ENCODE measurements at places on chromosomes 16 and 17. TPM values are rescaled to one million over a fixed set of nuclear protein-coding genes. Genes with fewer than 3 reads are reported as not detected.

GRCh38 chr17:79152110-79152509 is 77.5 kb downstream of the ENGASE start:
- DNase-seq = no peak

DNA sequence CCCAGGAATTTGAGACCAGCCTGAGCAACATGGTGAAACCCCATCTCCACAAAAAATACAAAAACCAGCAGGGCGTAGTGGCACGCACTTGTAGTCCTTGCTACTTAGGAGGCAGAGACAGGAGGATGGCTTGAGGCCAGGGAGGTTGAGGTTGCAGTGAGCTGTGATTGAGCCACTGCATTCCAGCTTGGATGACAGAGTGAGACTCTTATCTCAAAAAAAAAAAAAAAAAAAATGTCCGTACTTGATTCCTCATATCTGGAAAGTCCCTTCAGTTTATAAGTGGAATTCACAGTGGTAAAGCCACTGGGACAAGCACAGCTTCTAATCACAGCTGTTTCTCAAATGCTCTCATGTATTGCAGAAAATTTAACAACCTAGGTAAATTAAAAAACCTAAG is 78.6 kb upstream of the CREBBP start:
- DNase-seq = no peak

Gene RBFOX1
- polyA plus RNA-seq = 0.80 TPM

- no peak for DNase-seq
Measured at GRCh38 chr17:31499771-31500554, 108.5 kb downstream of the RAB11FIP4 start.

DNA sequence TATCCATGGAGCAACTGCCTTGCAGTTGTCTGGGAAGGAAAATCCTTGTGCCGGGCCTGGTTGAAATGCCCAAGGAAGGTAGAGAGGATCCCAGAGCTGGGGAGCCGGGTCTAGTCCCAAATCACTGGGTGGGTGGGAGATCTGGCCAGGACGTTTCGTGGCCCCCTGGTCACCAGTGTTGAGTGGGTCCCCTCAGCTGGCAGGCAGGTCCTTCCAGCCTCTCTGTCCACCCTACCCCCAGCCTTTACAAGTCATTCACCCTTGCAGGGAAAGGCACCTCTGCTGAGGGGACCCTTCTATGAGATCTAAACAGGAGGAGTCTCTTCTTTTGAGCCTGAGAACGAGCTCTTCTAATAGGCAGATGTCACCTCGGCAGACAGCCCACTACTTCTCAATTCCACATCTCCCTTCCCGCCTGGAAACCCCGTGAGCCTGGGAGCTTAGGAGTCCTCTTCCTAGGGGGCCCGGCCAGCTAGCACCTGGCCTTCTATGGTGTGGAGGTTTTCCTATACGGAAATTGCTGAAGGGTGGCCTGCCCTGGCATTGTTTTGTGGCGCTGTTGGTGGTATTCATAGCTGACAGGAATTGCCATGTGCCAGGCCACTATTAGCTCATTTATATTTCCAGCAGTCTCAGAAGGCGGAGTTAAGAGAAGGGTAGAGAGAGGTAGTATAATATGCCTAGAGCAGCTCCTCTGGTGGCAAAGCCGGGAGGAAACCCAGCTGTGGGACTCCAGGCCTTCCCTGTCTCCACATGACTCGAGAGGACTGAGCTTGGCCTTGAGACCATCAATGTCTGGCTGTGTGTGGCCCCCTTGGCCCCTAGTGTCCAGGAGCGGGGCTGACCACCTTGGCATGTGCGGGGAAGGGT is 13.3 kb downstream of the MPRIP start:
- no peak for DNase-seq

DNA sequence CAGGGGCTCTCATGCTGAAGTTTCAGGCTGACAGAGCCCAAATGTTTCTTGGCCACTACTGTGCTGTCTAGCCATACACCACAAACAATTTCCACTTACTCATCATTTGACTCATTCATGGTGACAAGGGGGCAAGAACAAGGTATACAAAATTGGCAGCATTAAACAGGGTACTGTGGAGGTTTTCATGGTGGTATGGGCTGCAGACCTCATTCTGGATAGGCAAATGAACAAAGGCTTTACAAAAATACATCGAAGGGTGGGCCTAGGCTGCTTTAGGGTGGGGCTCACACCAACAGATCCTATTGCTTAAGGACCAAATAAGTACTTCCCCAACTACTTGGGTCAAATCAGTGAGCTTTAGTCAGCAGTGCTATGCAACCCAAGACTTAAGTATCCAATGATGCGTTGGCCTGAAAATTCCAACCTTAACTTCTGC is 53.0 kb downstream of the N4BP1 start:
- DNase-seq = no peak

Gene TMEM132E
- polyA plus RNA-seq = 0.08 TPM

DNA sequence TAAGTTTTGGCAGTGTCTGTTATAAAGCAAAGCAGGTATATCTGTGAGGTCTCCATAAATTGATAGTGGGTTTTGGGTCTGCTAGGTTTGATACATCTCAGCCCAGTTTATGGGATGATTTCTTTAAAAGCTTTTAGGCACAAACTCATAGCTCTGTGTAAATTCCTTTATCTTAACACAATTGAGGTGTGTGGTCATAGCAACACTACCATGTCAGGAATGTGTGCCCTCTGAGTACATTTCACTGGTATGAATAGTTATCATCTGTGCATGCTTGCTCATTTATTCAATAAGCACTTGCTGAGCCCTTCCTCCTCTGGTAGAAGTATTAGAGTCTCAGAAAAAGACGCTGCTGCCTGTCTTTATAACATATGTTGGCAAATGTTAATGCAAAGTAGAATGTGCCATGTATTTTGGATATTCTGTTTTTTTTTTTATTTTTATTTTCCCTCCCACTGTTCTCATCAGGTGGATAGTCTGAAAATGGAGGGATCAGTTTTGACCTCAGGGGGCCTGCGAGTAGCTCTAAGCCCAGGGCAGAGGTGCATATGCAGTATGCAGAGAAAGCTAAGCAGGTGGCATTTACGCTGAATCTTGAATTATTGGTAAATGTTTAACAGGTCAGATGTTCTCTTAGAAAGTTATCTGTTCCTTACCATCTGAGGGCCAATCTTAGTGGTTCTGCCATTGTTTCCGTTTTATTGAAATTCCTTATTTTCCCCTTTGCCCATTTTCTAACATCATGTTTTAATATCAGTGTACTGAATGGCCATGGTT is 90.7 kb downstream of the WNT3 start:
- DNase-seq = no peak

Gene CHST6
- polyA plus RNA-seq = 1.6 TPM

GRCh38 chr17:46009681-46010596 is 10.9 kb downstream of the STH start:
- no peak for DNase-seq

Gene MSRB1
- polyA plus RNA-seq = 22.8 TPM

DNA sequence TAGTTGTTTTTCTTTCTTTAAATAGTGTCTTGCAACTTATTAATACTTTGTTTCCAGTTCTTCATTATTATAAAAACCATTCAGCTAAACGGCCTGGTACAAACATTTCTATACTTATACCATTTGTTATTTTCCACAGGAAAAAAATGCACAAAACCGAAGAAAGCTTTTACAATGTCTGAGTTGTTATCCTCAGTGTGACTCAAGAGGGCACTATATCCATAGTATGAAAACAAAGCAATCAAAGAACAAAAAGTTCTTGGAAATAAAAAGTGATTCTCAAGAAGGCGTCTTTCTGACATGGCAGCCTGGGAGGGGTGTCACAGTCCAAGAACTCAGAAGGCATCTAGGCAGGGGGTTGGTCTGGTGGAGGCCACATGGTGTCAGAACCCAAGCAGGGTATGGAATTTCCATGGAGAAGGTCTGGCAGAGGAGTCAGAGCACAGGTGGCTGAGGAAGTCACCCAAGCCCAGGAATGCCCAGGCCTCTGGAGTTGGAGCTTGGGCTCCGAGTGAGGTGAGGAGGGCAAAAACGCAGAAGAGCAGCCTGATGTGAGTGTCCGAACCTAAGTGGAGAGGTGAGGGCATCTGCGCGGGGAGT is 70.9 kb upstream of the ATP2A3 start:
- no peak for DNase-seq

- DNase-seq = no peak
Measured at GRCh38 chr17:1800240-1800639, 29.5 kb downstream of the SMYD4 start.

- no peak for DNase-seq
Measured at GRCh38 chr17:17018021-17018441, 24.2 kb upstream of the MPRIP start.

DNA sequence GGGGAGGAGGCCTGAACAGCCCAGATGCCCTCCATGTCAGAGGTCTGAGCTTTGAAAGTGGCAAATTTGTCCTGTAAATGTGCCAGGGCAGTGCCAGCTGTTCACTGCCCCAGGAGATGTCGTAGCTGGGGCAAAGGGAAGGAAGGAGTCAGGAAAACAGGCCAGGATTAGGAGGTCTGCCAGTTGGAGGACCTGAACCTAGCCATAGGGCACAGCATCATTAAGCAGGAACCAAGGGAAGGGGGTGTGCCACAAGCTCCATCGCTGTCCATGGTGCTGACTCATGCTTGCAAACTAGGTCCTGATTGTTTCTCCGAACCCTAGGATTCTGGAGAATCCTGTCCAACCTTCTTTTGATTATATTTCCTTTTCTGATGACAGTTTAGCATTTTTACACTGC is 124.2 kb downstream of the TMEM132E start:
- DNase-seq = peak; percentile 8

DNA sequence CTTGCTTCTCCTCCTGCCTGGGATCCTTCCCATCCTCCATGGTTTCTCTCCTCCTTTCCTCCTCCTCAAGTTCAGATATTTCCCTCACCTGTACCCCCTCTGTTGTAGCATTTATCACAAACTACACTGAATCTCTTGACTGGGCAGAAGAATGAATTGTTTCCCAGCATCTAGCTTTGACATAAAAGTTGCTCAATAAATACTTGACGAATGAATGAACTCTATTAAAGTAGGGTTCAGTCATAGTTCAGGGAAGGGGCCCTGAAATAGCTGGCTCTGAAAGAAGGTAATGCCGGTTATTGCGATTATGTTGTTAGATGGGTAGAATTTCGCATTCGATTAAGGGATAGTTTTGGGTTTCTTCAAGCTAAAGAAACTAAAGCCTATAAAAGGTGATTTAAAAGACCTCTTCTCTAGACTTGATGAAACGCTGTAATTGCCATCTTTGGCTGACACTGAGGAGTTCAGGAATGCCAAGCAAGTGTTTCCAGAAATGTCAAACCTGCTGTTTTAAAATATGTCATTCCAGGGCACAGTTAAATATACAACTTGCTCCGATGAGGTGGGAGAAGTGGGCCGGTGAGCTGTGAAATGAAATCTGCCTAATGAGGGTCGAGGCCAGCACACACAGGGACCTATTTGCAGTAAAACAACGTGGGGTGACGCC is 1.0 kb upstream of the CPD start:
- no peak for DNase-seq

DNA sequence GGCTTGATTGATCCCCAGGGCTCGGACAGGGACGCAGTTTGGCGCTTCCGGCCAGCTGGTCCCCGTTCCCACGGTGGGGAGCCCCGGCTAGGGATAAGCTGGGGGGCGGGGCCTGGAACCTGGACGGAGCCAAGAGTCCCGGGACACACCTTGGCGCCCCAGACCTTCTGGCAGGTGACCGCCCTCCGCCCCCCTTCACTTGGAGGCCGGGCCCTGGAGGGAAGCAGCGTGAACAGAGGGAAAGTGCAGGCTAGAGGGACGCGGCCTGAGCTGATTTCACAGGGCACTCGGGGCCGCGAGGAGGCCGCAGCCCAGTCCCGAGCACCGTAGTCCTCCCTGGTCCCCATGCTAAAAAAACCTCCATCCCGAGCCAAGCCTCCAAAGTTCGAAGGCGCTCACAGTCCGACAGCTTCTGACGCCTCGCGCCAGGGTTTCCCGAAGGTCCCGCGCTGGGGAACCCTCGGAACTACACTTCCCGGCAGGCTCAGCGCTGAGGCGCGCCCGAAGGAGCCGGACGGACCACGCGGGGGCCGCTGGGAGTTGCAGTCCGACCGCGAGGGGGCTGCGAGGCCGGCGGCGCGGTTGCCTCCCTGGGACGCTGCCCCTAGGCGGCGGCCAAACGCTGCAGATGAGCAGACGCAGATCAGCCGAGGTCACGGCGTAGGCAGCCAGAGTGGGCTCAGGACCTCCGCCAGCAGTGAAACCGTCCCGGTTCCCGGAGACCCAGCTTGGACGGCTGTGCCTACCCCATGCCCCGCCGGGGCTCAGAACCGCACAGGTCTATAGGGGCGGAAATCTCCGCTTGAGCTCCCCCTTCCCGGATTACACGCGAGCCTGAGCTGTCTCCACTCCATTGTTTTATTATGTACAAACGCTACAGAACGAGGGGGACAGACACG is at the start of gene TBX6:
Gene TBX6 (minus strand): TSS at position 451 of the 899 bp plus-strand sequence. CDS start 731 bp downstream, outside the sequence.
- peak; percentile 91 for DNase-seq

- DNase-seq = no peak
Measured at GRCh38 chr17:38916771-38917170, 8.6 kb upstream of the LASP1NB start.

GRCh38 chr16:48862087-48862532 is 252.1 kb upstream of the N4BP1 start:
- DNase-seq = no peak

Data from right lung (tissue), 10 donors.